ENCODE measurements at places on chromosomes 1 and 21. TPM values are rescaled to one million over a fixed set of nuclear protein-coding genes. Genes with fewer than 3 reads are reported as not detected.

- no peak for ATAC-seq
Observed at GRCh38 chr1:171172471-171172870, 12.6 kb upstream of the FMO2 start.

Gene PCBP3
- 15.3 TPM for total RNA-seq

- ATAC-seq: peak; percentile 98
Observed at GRCh38 chr1:110963691-110964454, at the start of gene LRIF1. TSS of gene LRIF1 (minus strand) at chr1:110963922. CDS start at chr1:110963688, 234 bp downstream.

Gene ILDR2
- total RNA-seq: 1.4 TPM

GRCh38 chr1:221439747-221440501, 302.0 kb downstream of the DUSP10 start:
- ATAC-seq: peak; percentile 83

DNA sequence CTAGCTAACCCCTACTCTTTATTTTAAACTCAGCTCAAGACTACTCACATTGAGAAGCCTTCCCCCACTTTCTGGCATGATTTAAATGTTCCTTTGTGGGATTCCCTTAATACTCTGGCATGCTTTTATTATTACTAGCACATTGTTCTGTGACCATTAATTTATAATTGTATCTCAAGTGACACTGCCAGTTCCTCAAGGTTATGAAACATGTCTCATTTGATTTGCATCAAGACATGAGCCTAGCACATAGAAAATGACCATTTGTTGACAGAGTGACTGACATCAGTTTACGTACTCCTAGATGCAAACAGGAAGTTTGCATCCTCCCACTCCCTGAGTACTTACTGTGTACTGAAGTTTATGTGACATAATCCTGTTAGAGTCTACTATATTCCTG, 15.2 kb downstream of the RGS4 start:
- ATAC-seq: no peak

- peak; percentile 58 for ATAC-seq
Observed at GRCh38 chr1:204151552-204152309, at the start of gene ETNK2. TSS of gene ETNK2 (minus strand) at chr1:204152044. CDS start at chr1:204151852, 192 bp downstream.

Gene IL22RA1
- 0.52 TPM for total RNA-seq

- ATAC-seq: peak; percentile 91
Observed at GRCh38 chr1:164576291-164577271, 17.6 kb downstream of the PBX1 start.

GRCh38 chr21:43921571-43921978, 56.6 kb downstream of the AGPAT3 start:
- no peak for ATAC-seq

DNA sequence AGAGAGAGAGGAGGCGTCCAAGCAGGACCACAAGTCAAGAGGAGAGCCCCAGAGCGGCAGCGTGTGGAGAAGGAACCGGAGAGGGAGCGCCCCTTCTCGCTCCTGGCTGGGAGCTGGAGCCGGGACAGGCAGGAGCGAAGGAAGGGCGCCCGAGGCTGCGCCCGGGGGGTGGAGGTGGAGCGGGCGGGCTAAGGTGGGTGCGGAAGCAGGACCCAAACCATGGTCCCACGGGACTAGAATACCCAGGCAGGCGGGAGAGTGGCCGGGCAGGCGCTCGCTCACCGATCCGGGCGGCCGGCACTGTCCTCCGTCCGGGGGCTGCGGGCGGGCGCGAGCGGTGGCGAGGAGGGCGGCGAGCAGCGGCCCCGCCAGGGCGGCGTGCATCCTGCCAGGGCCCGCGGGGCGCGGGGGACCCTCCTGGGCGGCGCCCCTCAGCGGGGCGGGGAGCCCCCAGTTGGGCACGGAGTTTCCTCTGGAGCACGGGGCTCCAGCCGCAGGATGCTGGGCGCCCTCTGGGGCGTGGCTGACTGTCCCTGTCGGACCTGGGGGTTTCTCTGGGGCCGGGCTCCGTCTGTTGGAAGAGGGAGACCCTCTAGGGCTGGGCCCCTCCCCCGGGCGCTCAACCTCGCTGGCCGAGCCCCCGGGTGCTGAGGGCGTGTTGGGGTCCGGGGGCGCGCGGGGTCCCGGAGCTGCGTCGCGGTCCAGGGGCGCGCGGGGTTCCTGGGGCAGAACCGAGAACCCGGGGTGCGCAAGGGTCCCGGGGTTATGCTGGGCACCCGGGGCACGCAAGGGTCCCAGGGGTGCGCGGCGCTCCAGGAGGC, 569 bp downstream of the TRABD2B start:
- ATAC-seq: peak; percentile 18

Gene BSND
- 0.38 TPM for total RNA-seq

DNA sequence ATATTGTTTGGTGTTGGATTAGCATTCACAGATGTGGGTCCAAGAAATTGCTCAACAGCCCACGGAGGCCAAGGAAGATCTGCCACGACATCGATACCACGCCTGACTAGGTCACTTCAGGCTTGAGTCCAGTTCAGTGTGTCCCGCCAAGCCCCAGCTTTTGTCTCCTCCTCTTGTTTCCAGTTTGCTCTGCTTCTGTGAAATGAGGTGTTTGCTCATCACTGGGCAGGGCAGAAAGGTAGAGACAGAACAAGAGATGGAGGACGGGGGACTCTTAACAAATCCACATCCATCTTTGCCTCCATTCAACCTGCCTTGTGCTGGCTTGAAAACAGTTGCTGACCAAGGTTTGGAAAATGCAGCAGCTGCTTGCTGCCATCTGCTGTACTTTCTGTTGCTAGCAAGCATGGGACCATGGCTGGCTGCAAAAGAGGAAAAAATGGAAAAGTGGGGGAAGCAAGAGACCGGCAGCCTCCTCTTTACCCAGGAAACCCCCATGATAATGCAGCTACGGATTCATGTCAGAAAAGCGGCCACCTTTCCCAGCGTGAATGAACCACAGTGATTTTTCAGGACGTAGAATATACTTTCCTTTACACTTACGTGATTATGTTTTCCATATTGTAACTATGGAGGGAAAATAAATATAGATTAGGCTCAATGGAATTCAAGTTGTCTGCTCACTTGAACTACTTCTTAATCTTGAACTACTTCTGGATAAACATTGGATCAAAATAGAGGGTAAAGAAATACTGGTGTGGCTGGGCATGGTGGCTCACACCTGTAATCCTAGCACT, 80.2 kb upstream of the GREM2 start:
- peak; percentile 75 for ATAC-seq

GRCh38 chr1:18681423-18681835, 50.8 kb downstream of the PAX7 start:
- ATAC-seq: peak; percentile 86

DNA sequence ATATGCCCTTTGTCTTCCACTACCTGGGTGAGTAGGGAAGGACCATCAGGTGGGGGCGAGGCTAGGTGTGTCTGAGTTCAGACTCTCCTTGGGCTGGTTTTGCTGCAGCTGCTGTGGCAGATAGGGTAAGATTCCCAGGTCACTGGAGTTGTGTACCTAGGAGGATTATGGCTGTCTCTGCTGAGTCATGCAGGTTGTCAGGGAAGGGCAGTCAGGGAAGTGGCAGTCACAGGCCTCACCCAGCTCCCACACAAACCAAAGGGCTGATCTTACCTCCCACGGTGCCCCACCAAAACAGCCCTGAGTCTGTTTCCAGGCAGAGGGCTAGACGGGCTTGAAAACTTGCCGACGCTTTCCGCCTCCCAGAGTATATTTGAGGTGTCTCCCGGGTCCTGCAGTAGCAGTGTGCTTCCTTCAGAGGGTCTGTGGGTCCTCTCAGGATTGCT, 201.6 kb upstream of the PLXNA2 start:
- ATAC-seq: no peak

Data from motor neuron (in vitro differentiated cells).